Activated gamma-delta T cell treated with anti-CD3 and anti-CD28 coated beads, Interleukin-2, amount 50 U/mL, for 16 hours (primary cell): ENCODE measurements at places on chromosomes 11 and 22.

GRCh38 chr11:110235966-110236365 is 60.4 kb downstream of the RDX start:
- DNase-seq = no peak

GRCh38 chr11:13465909-13466371 is 2.9 kb upstream of the BTBD10 start:
- DNase-seq = no peak

- no peak for DNase-seq
These were observed 70.4 kb downstream of the LRRC32 start for GRCh38 chr11:76600124-76600655.

DNA sequence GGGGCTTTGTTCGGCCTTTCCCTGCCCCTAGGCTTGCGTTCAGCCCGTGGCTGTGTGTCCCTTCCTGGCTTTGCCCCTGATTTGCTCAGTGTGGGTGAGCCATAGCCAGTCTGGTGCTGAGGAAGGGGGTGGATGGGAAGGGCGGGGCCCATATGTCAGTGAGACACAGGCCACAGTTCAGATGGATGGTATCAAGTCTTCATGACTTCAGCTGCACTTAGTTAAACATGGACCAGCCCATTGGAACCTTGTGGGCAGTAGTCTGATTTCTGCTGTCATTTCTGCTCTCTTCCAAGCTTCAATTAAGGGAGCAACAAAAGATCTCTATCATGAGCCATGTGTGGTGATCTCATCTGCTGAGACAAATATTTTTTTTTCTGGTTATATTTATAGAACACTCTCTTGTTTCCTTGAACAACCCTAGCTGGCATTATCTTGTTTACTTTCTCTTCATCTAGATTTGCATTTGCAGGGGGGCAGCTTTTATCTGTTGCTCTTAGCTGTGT is 21.6 kb upstream of the PEX26 start:
- DNase-seq = no peak

- DNase-seq = no peak
These were observed 153.6 kb upstream of the TTC12 start for GRCh38 chr11:113160808-113161124.

DNA sequence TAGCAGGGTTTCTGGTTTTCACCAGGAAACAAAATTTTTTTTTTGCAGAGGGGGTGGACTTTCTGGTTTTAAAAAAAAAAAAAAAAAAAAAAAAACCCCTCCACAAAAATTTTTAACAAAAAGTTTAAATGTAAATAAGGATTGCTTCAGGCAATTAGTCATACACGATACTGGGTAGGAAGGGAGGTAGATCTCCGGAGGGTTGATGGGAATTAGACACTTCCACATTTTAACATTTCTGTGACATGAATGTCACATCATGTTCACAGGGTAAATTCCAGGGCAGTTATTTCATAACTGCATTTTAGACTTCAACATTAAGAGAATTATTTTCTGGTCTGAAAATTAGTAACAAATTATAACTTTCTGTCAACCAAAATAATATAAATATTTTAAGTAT is 15.9 kb downstream of the NUP98 start:
- DNase-seq = no peak

DNA sequence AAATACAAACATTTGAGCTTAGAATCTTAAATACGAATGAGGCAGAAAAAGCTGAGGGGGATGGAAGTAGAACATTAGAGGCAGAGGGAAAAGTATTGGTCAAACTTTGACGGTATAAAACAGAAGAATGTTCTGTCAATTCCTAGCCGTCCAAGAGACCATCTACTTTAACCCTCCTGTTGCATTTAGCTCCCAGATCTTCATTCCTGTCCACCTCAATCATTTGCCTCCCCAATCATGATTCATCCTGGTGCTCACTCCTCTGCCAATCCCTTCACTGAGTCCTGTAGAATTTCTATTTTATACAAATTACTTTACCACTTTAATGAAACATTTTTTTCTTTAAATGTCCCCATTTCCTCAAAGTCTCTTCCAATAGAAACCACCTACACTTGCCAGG is 28.2 kb downstream of the C2CD3 start:
- no peak for DNase-seq

- no peak for DNase-seq
These were observed 21.1 kb upstream of the SLC5A12 start for GRCh38 chr11:26742966-26743365.

DNA sequence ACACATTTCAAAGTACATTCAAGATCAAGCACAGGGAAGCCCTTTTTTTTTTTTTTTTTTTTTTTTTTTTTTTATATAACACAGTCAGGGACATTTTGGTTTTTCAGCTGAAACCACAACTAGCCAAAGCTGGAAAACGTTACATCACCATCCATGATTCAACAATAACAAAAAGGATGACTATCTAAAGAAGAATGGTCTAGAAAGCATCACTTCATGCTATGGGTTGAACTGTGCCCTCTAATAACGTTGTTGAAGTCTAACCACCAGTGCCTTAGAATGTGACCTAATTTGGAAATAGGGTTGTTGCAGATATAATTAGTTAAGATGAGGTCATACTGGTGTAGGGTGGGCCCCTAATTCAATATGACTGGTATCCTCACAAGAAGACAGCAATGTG is 46.6 kb downstream of the MTMR2 start:
- DNase-seq = no peak

DNA sequence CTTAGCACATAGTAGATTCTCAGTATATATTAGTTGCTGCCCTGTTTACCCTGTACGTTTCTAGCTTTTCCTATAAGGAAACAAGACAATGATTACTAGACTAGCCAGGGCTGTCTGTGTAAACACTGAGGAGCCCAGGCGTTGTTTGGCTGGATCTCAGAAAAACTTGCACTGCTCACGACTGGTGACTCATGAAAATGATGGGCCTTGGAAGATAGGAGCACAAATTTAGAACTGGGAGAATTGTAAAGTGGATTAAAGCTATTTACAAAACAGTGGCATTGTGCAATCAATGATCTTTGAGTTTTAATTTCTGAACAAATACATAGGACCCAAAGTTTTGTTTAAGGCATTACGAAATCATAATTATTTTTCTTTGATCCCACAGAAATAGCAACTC is 276.9 kb downstream of the FAM76B start:
- DNase-seq = no peak

- no peak for DNase-seq
These were observed 344.9 kb downstream of the DYNC2H1 start for GRCh38 chr11:103453915-103454709.

- DNase-seq = no peak
These were observed 2.6 kb upstream of the MS4A2 start for GRCh38 chr11:60085909-60086308.

DNA sequence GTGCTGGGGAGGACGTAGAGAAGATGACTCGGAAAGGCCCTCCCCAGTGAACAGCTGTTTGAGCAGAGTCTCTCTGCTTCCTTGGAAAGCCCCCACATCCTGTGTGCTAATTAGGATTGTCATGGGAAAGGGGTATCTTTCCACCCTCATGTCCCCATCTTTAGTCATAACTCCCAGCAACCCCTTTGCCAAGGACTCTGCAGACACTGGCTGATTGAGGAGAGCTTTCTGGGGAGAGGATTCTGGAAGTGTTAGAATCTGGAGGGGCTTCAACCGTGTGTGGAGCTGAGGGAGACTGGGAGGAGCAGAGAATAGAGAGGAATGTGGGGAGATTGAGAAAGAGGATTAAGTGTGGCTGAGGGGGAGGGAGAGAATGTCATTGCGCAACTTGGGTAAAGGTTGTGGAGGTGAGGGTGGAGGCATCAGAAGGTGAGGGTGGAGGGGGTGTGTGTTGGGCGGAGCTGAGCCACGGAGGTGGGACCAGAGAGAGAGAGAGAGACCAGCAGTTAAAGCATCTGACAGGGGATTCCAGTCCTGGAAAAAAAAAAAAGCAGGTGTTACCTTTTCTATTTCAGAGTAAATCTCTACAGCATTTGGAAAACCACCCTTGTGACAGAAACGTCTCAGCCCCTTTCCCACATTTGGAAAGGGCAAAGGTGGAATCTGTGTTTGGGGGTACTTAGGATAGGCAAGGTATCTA is 2.2 kb downstream of the DTX4 start:
- no peak for DNase-seq

DNA sequence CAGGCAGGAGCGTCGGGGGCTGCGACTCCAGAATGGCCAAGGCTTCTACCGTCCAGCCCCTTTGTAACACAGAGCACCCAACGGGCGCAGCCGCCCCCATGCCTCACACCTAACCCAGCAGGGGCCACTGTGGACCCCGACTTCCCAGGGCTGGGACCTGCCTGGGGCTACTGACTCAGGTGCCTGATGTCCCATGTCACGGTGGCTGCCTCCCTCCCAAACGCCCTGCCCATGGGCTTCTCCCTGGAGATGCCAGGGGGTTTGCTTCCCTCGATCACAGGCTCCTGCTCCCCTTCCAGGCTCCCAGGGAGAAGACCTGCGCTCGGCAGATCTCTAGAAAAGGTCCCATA is 84.0 kb downstream of the MYEOV start:
- DNase-seq = no peak

DNA sequence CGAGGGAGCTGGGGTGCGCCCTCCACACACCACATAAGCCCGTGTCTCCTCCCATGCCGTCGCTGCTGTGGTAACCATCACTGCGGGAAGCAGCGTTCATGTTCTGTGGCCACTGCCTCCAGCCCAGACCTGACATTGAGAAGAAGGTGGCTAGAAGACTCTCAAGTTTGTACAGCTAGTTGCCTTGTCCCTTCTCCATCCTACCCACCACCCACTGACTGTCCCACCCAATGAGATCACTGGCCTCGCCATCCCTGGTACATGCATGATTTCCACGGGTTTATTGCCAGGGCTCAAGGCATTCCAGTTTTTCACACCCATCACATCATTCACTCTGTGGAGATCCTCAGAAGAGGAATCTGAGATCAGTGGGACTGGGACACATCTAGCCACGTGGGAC is 33.0 kb downstream of the AHNAK start:
- DNase-seq = no peak

GRCh38 chr11:2190657-2191471 is 19.2 kb upstream of the TH start:
- DNase-seq = no peak

- no peak for DNase-seq
These were observed 54.2 kb upstream of the GRAMD1B start for GRCh38 chr11:123375832-123376231.

GRCh38 chr11:20310596-20311394 is 52.7 kb upstream of the HTATIP2 start:
- no peak for DNase-seq

DNA sequence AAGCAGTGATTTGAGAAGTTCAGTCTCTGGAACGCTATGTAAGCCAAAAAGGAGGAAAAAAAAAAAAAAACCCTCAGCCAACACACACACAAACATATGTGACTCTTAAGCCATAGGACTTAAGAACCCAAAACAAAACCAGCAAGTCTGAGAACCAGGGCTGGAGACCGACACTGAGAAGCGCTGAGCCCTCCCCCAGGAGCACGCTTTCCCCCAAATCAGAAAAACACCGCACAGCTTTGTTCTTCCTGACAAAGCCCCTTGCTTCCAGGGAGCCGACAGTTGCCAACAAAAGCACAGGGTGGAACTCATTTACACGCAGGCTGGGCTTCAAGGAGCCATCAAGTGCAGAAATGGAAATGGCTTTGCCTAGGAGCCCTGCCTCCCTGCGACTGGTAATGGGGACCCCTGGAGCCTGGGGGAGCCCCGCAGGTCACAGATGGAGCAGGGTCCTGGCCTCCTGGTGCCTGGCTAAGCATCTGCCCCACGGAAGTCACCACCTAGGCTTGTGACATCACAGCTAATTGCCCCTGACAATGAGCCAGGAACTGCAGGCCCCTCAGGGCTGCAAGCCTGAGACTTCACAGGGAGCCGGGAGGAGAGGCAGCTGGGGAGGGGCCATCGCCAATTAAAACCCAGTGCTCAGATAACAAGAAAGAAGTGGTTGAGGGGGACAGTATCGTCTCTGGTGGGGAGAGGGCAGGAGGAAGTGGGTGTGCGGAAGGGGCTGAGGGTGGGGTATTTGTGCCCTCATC is 66.9 kb downstream of the NFAM1 start:
- DNase-seq = no peak

- DNase-seq = no peak
These were observed 117.1 kb downstream of the DDX10 start for GRCh38 chr11:108781946-108782345.

DNA sequence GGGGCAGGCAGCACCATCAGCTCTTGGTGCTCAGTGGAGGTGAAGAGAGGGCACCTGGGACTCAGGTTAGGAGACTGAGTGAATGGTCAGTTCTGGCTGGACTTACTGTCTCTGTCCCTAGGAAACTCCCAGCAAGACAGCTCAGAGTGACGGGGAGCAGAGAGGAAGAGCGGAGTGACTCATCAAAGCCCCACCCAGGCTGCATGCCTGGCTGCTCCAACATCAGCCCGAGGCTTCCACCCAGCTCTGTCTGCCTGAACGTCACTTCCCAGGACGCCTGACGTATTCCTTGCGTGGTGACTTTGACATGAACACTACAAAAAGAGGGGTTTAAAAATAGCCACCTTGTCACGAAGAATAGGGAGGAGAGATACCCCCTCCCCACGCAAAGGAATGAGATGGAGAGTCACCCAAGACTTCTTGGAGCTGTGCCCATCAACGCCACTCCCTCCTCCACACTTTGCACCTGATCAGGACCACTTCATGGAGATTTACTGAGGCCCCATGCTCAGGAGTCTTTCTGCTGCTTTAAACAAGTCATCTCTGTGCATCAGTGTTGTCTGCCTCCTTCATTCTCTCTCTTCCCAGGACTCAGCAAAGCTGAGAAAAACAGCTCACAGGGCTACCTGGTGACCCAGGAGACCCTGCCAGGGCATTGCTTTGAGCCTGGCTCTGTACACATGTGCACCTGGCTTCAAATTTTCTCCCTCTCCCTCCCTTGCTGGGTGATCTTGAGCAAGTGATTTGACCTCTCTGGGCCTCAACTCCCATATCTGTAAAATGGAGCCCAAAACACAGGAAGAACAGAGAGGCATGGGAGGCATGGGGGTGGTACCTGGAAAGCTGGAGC is 83.1 kb downstream of the MN1 start:
- no peak for DNase-seq

- DNase-seq = no peak
These were observed 22.3 kb downstream of the UPB1 start for GRCh38 chr22:24517446-24517845.
